Choroid plexus epithelial cell (primary cell): ENCODE measurements at places on chromosomes 13 and 19.
A peak's percentile ranks its signal among the peaks of the same experiment; 100 is the strongest.

- peak; percentile 65 for DNase-seq
Measured at GRCh38 chr19:47176071-47176626, 45.5 kb downstream of the SAE1 start.

DNA sequence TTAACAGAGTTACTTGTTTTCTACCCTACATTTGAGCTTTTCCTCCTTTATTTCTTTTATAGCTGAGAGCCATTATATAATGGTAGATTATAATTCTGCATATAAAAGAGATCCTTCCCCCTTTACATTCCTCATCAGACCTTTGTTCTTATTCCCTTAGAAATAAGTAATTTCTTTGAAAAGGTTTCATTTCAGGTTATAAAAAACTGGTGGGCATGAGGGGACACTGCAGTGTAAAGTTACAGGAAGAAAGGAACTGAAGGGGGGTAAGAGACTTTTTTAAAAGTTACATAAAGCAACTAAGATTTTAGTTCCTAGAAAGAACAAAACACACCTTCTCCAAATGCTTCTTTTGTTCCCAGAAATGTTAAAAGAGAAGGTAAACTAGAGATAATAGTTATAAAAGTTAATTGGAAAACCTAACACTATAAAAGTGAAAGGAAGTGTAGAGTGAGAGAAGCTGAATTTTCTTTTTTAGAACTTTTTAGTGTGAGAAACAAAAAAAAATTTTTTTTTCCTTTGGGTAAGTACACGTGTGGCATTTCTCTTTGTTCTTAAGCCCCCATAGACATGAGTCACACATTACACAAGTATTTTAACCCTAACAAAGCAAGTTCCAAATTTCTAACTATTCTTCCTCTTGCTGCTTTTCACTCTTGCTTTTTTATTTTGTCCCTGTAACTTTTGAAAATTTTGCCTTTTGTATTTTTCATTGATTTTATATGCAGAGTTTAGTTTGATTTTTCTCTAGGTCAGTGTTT, 106.4 kb upstream of the MLNR start:
- DNase-seq, result peak; percentile 68

DNA sequence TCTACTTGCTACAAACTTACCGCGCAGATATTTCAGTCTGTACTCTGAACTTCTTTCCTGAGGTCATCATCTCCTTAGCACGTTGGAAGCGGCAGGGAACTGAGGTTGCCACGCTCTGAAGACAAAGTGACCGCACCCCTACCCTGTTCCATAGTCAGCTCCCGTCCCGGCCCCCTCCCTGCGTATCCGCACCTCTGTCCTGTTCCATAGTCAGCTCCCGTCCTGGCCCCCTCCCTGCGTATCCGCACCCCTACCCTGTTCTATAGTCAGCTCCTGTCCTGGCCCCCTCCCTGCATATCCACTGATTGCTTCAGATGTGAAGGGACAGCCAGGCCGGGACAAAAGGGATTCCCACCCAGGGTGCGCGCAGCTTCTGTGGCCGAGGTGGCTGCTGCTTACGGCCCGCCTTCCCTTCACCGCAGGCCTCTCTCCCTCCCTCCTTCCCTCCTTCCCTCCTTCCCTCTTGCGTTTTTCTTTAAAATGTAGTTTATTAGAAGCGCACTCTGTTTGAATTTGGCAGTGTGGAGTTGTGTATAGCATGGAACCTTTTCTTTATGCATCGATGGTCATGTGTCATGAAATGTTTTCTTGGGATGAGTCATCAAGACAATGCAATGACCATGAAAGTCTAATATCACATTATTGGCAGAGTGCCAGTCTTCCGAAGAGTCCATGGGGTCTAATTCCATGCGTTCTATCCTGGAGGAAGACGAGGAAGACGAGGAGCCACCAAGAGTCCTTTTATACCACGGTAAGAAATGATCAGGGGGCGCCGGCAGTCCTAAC, 21.9 kb upstream of the NDUFS7 start:
- peak; percentile 88 for DNase-seq

DNA sequence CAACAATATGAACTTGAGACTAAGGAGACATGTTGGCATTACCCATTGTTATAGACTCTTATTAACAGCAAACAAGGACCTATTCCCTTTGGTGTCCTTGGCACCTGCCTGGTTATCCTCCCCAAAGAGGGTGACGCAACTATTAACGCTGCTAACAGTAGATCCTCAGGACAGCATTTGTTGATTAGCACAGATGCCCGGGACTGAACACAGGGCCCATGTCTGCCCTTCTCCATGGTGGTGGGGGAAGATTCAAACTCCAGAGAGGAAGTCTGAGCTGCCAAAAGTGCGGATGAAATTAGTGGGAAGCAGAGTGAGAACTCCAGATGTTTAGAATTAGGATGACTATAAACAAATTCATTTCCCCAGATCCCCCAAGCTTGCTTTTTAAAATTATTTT, 101.2 kb upstream of the RAP2A start:
- DNase-seq, result no peak
